ENCODE measurements at places on chromosomes 16 and 17.

- DNase-seq = no peak
Measured at GRCh38 chr16:46808997-46809396, 22.0 kb downstream of the C16orf87 start.

DNA sequence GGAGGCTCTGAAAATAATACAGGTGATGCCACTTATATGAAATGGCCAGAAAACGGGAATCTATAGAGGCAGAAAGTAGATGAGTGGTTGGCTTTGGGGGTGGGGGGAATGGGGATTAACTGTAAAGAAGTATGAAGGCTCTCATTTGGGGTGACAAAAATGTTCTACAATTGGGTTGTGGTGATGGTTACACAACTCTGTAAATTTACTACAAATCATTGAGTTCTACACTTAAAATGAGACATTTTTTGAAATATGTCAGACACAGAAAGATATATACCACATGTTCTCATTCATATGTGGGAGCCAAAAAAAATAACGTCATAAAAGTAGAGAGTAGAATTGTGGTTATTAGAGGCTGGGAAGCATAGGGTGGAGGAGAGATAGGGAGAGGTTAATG is 25.7 kb downstream of the ARHGAP17 start:
- no peak for DNase-seq

DNA sequence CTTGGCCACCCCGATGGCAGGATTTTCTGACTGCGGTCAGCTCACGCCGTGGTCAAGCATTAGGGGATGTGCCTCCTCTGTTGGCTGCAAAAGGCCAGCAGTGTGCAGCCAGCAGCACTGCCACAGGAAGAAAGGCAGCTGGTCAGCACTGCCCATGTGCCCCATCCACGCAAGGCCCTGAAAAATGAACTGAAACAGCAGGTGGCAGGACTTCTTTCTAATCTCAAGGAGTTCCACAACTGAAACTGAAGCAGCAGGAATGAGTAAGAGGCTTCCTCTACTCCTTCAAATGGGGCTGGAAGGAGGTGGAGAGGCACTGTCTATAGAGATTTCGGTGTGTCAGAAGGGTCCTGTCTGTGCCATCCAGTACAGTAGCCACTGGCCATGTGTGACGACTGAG is 3.2 kb downstream of the ZNF500 start:
- DNase-seq = no peak

- DNase-seq = no peak
Measured at GRCh38 chr17:82794781-82795482, 43.1 kb downstream of the TBCD start.

GRCh38 chr17:75778861-75779249 is 5.8 kb upstream of the UNK start:
- DNase-seq = no peak

- DNase-seq = no peak
Measured at GRCh38 chr17:82245134-82246039, 16.5 kb downstream of the SLC16A3 start.

GRCh38 chr17:74759243-74759801 is 10.9 kb downstream of the NHERF1 start:
- DNase-seq = no peak

DNA sequence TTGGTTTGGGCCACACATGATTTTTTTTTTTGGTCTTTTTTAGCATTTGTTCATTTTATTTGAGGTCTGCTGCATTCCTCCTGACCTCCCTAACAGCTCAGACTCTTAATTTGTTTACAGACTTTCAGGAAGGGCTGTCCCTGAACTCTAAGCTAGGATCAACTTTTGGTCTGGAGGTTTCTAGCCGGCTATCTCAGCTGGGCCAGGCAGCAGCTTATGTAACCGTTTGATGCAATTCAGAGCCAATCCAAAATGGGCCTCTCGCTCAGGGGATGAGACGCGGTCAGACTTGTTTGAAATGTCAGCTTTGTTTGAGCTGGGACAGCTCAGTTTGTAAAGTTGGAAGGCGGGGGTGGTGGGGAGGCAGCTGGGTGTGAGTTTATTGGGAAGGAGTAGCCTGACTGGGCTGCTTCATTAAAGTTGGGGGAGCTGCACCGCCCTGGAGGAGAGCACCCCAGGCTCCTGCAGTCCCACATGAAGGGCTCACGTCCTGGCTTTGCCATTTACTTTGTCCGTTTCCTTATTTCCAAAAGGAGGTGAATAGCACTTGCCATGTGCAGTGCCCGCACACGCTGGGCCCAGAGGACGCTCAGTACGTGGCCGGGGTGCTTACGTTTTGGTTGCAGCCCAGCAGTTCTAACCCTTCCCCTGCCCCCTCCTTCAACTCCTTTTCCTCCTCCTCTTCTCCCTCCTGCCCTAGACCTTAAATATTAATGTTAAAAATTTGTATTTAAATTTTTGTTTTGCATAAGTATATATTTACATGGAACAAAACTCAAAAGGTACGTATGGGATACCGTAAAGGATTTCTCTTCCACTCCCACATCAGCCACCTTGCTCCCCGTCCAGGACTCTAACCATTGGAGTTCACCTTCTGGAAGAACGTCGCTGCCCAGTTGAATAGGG is 121.2 kb downstream of the SNX29 start:
- peak; percentile 73 for DNase-seq

DNA sequence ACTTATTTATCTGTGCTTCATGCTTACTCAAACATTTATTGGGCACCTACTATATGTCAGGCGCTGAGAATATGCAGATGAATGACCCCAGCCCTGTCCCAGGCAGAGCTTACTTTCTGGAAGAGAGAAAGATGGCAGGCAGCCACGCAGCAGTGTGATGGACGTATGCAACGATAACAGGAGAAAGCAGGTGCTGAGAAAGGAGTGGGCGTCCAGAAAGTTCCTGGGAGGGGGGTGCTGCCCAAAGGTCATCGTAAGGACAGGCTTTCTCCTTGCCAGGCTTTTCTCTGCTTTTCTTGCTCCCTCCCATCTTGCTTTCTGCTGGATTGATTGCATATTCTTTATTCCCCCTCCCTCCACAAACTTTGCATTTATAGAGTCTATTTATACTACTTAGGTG is 124.5 kb downstream of the GAS7 start:
- no peak for DNase-seq

GRCh38 chr16:9225527-9226316 is 134.3 kb downstream of the HAPSTR1 start:
- DNase-seq = peak; percentile 13

- DNase-seq = no peak
Measured at GRCh38 chr17:73536700-73537605, 107.3 kb downstream of the SDK2 start.

- no peak for DNase-seq
Measured at GRCh38 chr17:40291281-40291664, 3.6 kb downstream of the CDC6 start.
